ENCODE measurements at places on chromosomes 2 and 18. TPM values are rescaled to one million over a fixed set of nuclear protein-coding genes. Genes with fewer than 3 reads are reported as not detected.

ZNF521 gene
- total RNA-seq = 12.5 TPM

MZT2B gene
- total RNA-seq = 93.4 TPM

TWIST2 gene
- 0.25 TPM for total RNA-seq

CROCC2 gene
- not detected for total RNA-seq

ANKRD62 gene
- not detected for total RNA-seq

CCDC74A gene
- 3.7 TPM for total RNA-seq

CDH20 gene
- total RNA-seq = 5.9 TPM

MBP gene
- total RNA-seq = 10.1 TPM

RASGRP3 gene
- total RNA-seq = 5.4 TPM

DLGAP1 gene
- total RNA-seq = 77.2 TPM

ANKRD23 gene
- 5.2 TPM for total RNA-seq

CPO gene
- not detected for total RNA-seq

RGPD4 gene
- total RNA-seq = 0.25 TPM

EPHA4 gene
- total RNA-seq = 134 TPM

ASPRV1 gene
- 1.7 TPM for total RNA-seq

PPP1R1C gene
- total RNA-seq = 0.49 TPM

SRD5A2 gene
- total RNA-seq = under 0.01 TPM

C18orf54 gene
- total RNA-seq = 11.8 TPM

IL1RN gene
- total RNA-seq = not detected

FSIP2 gene
- 3.2 TPM for total RNA-seq

SP140L gene
- 0.49 TPM for total RNA-seq

MTCL1 gene
- total RNA-seq = 14.5 TPM

KANSL1L gene
- 63.4 TPM for total RNA-seq

RAPH1 gene
- total RNA-seq = 51.6 TPM

REG3A gene
- total RNA-seq = not detected

TUBA3E gene
- total RNA-seq = not detected

CTIF gene
- 59.0 TPM for total RNA-seq

IL18RAP gene
- not detected for total RNA-seq

TNFRSF11A gene
- under 0.01 TPM for total RNA-seq

TFCP2L1 gene
- under 0.01 TPM for total RNA-seq

SERPINB7 gene
- not detected for total RNA-seq

EN1 gene
- total RNA-seq = not detected

SP5 gene
- 9.3 TPM for total RNA-seq

CDCA7 gene
- 14.3 TPM for total RNA-seq

MARS2 gene
- total RNA-seq = 7.4 TPM

RAB6C gene
- total RNA-seq = 0.98 TPM

PROKR1 gene
- total RNA-seq = 0.25 TPM

ACAA2 gene
- total RNA-seq = 23.6 TPM

C1GALT1C1L gene
- not detected for total RNA-seq

IL36B gene
- total RNA-seq = not detected

BBS5 gene
- total RNA-seq = 14.8 TPM

CABLES1 gene
- total RNA-seq = 3.2 TPM
